ENCODE measurements at places on chromosomes 11 and 22. TPM values are rescaled to one million over a fixed set of nuclear protein-coding genes. Genes with fewer than 3 reads are reported as not detected.

Gene OVCH2
- total RNA-seq: not detected

Gene ANKK1
- not detected for total RNA-seq

Gene CCDC116
- total RNA-seq: 0.09 TPM

Gene DMC1
- total RNA-seq: 1.6 TPM

Gene B3GAT1
- total RNA-seq: 0.09 TPM

Gene TMEM86A
- total RNA-seq: 1.3 TPM

Gene TTC28
- 16.6 TPM for total RNA-seq

Gene PATE4
- not detected for total RNA-seq

Gene YPEL1
- 3.5 TPM for total RNA-seq

Gene NXF1
- total RNA-seq: 16.0 TPM

Gene TRIM5
- total RNA-seq: 57.2 TPM

Gene ELMOD1
- total RNA-seq: 2.6 TPM

Gene FAM118B
- total RNA-seq: 27.4 TPM

Gene GAB2
- 16.8 TPM for total RNA-seq

Gene C11orf97
- not detected for total RNA-seq

Gene OR4A16
- total RNA-seq: not detected

Gene HTR3A
- total RNA-seq: not detected

Gene CLDN5
- total RNA-seq: 857 TPM

Gene CSNK2A3
- total RNA-seq: 0.99 TPM

Gene SEPTIN3
- not detected for total RNA-seq

Gene VSIG10L2
- total RNA-seq: not detected

Gene MISFA
- 0.54 TPM for total RNA-seq

Gene CABP4
- 0.45 TPM for total RNA-seq

Gene VSIG2
- total RNA-seq: 0.85 TPM

Gene LRRC74B
- not detected for total RNA-seq

Gene APOBEC3H
- total RNA-seq: not detected

Gene NPAS4
- not detected for total RNA-seq

Gene HBB
- not detected for total RNA-seq

Gene RTL10
- total RNA-seq: 26.2 TPM

Gene SLC1A2
- total RNA-seq: under 0.01 TPM

Gene NPTXR
- 0.18 TPM for total RNA-seq

Gene MS4A1
- total RNA-seq: not detected

Gene MPPED1
- not detected for total RNA-seq

Gene AGBL2
- 0.09 TPM for total RNA-seq

Gene ME3
- total RNA-seq: 52.7 TPM

Gene TEX12
- total RNA-seq: 0.09 TPM

Gene MPEG1
- total RNA-seq: not detected

Gene PHLDB1
- 87.3 TPM for total RNA-seq

All from endothelial cell of coronary artery (primary cell).